ENCODE measurements at places on chromosomes 5 and 9. TPM values are rescaled to one million over a fixed set of nuclear protein-coding genes. Genes with fewer than 3 reads are reported as not detected.

The SYK gene
- 0.35 TPM for total RNA-seq

The TPPP gene
- 0.05 TPM for total RNA-seq

The CNTLN gene
- total RNA-seq, result 0.53 TPM

The RMRP gene
- total RNA-seq, result 11,936 TPM

The PCDHGB5 gene
- total RNA-seq, result 0.08 TPM

The SLC34A1 gene
- 0.43 TPM for total RNA-seq

The SLC36A3 gene
- not detected for total RNA-seq

The SPAAR gene
- total RNA-seq, result not detected

The ERCC6L2 gene
- total RNA-seq, result 42.1 TPM

The PCDHGB3 gene
- 0.10 TPM for total RNA-seq

The PCDHB10 gene
- not detected for total RNA-seq

The SIT1 gene
- total RNA-seq, result 193 TPM

The PTGS1 gene
- not detected for total RNA-seq

The TRIM41 gene
- 40.3 TPM for total RNA-seq

The DAB2 gene
- total RNA-seq, result not detected

The PPIC gene
- not detected for total RNA-seq

The PCDHB3 gene
- total RNA-seq, result not detected
